NCI-H1105 treated with DMSO at 0.1 percent for 48 hours (cell line): ENCODE measurements at places on chromosomes 1 and 21.

DNA sequence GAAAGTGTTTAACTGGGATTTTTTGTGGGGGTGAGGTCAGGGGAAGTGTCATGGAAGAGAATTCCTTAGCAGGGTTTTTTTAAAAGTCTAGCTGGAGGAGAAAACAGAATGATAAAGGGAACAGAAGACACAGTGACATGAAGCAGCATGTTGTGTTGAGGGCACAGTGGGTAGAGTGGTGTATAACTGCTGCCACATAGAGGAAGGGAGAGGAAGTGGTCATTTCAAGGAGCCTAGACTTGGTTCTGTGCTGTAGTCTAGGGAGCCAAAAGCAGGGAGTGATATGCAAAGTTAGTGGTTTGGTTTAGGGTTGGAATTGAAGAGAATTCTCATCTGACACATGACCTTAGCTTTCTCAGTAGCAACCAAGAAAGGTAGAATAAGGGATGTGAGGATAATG lies 10.2 kb downstream of the EEIG2 start:
- no peak for DNase-seq

DNA sequence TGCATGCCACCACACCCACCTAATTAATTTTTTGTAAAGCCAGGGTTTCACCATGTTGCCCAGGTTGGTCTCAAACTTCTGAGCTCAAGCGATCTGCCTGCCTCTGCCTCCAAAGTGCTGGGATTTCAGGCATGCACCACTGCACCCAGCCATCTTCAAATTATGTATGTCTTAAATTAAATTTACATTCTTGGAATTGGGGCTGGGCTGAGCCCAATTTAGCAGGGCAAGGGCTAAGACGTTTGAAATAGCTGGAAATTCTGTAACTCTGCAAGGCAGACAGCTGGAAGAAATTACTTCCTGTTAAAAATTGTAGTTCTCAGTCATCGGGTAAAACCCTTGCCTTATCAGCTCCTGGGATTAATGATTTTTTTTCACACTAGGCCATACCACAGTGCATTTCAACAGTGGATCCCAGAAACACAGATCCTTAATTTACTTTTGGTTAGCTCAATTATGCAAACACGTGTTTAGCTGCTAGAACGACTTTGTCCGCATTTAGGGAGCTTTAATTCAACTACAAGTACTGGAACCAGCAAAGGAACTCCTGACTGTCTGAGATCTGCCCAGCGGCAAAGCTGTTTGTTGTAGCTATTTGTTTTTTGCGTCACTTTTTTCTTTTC lies 83.3 kb downstream of the OLFML3 start:
- DNase-seq, result no peak

DNA sequence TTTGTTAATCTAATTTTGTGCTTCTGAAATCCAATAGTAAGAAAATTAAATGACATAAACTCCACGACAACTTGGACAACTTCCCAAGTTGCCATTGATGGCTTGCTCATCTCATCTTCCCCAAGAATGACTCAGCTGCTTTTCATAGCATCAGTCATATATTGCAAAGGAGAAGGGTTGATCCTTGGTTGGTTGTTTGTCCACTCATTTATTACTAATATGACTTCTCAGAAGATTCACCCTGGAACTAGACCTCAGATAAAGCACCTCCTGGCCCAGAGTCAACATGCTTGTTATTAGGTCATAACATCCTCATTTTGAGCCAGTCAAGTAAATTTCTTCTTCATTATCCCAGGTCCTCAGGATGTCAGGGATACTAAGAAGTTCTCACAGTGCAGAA lies 2.3 kb upstream of the LCE3D start:
- no peak for DNase-seq

GRCh38 chr21:26719750-26720149 lies 125.5 kb downstream of the ADAMTS1 start:
- no peak for DNase-seq

DNA sequence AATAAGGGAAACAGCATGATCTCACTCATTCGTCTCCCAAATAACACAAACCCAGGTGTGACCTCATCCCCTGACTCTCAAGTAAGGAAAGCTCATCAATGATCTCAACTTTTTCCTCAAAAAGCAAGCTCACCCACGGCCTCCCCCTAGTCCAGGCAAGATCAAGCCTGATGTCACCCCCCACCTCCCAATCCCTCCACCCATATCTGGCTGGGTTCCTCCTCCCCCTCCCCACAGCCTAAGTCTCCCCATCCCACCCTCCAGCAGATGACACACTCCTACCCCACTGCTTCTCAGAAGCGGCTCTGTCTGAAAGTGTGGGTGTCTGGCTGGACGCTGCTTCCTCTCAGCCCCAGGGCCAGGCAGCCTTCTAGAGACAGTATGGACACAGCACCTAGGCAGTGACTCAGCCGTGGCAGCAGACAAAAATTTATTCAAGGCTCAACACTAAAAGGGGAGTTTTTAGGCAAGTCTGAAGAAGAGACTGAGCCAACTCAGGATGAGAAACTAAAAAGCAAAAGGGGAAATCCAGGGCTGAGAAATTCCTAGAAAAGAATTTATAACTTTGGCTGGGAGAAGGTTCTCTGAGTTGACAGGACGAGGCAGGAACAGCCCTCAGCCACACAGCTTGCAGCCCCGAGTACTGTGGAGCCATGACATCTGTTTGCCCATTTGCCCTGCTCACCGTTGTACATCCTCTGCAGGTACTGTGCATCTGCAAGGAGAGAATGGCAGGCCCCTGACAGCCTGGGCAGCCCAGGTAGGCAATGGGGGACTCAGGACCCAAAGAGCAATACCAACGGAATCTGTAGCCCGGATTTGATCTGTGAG lies 81.6 kb upstream of the LRRC8D start:
- no peak for DNase-seq

GRCh38 chr1:244840219-244840794 lies 4.8 kb downstream of the COX20 start:
- DNase-seq, result no peak

DNA sequence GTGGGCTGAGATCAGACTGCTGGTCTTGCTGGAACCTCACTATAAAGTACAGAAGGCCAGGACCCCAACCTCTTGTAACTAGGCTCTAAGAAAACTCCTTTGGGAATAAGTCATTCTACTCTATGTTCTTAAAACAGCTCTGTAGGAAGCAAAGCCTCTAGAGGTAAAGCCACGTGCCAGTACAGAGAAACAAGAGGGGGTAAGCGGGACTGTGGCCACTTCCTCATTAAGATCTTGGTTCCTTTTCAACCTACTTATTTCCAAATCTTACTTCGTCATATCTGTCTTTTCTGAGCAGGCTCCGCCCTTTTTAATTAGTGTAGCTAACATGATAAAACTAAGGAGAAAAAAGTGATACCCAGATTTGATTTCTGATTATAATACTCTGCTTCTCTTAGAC lies 3.8 kb downstream of the NCSTN start:
- no peak for DNase-seq

- no peak for DNase-seq
These were observed 24.3 kb upstream of the FMO2 start for GRCh38 chr1:171160639-171161354.

GRCh38 chr1:168098534-168099320 lies 38.0 kb downstream of the GPR161 start:
- no peak for DNase-seq

GRCh38 chr21:36803816-36804439 lies 105.0 kb downstream of the SIM2 start:
- no peak for DNase-seq

DNA sequence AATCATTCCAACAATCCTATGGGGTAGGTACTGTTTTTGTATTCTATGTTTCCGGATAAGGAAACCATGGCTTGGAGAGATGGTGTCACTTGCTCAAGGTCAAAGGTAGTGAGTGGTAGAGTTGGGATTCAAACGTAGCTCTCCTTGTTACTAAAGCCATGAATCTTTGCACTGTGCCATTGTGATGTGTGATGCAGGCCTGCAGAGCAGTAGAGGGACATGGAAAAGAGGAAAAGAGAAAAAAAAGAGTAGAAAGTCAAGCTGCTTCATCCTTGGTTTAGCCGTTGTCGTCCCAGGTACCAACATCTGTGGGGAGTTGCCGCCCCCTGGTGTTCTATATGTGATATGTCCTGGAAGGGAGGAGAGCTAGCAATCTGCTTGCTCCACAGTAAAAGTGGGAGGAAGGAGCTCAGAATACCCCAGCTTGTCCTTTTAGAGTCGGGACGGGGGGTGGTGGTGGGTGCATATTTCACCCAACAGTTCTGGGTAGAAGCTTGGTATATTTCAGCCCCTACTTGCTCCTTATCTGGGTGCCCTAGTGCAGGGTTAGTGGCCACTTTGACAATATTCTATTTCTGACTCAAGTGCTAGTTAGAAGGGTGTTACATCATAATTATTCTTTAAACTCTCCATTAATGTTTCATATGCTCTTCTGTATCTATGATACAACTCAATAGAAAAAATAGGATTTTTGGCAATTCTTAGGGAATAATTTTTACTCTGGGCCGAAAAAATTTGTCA lies 98.4 kb downstream of the EBNA1BP2 start:
- peak; percentile 80 for DNase-seq

- DNase-seq, result no peak
These were observed 121.3 kb downstream of the MAST2 start for GRCh38 chr1:45924736-45925135.

DNA sequence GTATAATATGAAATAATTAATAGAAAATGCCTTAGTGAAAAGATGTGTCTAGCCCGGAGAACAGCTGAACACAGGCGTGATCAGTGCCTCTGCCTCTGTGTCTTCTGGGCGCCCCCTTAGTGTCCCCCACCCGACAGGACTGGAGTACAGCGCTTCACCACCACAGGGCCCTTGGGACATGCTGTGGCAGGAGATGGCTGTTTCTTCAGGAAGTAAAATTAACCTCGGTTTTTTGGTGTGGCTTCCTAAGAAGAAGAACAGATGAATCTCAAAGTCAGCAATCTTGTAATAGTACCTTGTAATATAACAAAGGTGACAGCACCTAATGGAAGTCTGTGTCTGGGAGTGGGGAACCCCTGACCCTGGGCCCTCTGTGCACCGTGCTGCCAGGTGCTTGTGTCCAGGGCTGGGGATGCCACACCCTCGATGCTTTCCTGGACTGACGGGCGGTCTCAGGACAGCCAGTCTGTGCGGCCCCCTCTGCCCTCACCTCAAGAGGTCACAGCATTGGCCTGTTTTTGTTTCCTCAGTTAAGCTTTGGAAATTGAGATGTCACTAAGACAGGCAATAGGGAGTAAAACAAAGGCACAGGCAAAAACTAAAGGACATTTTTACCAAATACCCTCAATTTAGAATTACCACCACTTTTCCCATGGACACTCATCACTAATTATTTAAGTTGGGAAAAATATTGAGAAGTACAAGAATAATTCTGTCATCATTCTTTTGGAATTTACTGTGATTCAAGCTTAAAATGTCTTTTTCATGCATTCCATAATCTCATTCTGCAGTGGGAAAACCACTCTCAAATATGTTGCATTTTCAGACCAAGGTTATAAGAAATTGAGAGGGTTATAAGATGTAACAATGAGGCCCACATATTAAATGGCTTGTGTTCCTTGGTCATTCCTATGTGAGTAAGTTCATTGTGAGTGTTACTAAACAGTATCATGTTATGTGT lies 79.3 kb downstream of the ADARB1 start:
- DNase-seq, result no peak

DNA sequence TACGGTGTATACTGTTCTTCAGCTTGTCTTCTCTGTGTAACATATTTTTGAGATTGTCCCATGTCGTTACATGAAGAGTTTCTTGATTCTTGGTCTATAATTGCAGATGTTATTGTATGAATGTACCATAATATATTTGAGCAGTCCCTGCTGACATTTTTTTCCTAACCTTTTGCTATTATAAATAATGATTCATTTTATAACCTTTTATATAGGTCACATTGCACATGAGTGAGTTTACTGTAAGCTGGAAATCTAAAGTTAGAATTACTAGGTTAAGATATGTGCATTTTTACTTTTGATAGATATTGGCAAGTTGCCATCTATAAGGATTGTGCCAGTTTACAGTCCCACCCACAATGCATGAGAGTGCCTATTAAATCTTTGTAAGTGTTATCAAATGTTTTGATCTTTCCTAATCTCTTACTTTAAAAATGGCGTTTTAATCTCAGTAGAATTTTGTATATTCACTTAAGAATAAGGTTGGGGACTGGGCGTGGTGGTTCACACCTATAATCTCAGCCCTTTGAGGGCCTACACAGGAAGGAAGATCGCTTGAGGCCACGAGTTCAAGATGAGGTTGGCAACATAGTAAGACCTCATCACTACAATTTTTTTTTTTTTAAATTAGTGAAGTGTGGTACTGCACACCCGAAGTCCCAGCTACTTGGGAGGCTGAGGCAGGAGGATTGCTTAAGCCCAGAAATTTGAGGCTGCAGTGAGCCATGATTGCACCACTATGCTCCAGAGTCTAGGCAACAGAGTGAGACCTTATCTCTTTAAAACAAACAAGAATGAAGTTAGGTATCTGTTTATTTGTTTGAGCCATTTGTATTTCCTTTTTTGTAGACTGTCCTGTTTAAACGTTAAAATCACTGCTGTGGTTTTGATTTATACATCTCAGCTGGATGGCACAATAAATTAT lies 36.5 kb downstream of the ZMYM1 start:
- DNase-seq, result no peak

DNA sequence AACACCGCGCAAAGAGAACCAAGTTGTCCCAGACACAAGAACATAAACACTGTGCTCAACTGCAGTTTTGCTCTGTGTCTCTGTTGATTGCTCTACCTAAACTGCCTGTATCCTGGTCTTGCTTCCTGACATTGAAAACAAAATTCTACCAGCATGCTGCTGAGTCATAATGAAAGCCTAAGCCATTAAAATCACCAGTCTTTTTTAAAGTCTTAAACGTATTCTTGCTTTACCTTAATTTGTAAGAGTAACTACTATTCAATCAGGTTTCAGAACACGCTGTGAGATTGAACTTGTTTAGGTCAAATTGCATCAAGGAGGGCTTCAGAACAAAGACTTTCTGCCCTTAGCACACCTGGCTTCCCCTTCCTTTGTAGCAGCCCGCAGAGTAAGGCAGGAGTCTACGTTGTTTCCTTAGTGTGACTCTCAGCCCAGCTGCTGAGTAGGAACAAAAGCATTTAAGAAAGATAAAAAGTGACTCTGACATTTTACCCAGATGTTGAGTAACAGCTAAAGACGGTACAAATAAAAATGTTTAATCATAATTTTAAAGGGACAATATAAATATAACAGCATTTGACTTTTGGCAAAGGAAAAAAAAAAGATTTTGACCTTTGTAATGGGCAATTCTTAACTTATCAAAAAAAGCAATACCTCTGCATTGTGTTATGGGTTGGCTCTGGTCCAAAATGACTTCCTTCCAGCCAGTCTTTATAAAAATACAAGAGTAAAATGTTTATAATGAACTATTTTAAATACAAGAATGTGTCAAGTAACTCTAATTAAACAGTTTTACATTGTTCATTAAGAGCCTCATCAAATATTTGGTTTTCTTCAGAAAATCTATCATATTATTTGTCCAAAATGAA lies 186.9 kb upstream of the ADGRL4 start:
- DNase-seq, result no peak
